Foreskin keratinocyte (primary cell): ENCODE measurements at places on chromosomes 7 and 10.

DNA sequence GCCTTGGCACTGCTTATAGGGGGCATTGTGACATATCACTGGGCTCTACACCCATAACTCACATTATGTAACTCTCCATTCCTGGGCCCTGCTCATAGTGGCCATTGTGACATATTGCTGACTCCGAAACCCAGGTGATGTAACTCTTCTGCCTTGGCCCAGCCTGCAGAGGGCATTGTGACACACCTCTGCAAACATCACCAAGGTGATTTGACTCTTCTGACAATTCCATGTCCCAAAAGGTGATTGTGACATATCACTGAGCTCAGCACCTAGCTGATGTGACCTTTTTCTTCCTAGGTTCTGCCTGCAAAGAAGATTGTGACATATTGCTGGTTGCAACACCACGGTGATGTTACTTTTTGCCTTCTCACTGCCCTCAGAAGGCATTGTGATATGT, 36.5 kb upstream of the ZNF680 start:
- no peak for DNase-seq

GRCh38 chr10:92274071-92274470, 16.8 kb downstream of the CPEB3 start:
- no peak for DNase-seq

DNA sequence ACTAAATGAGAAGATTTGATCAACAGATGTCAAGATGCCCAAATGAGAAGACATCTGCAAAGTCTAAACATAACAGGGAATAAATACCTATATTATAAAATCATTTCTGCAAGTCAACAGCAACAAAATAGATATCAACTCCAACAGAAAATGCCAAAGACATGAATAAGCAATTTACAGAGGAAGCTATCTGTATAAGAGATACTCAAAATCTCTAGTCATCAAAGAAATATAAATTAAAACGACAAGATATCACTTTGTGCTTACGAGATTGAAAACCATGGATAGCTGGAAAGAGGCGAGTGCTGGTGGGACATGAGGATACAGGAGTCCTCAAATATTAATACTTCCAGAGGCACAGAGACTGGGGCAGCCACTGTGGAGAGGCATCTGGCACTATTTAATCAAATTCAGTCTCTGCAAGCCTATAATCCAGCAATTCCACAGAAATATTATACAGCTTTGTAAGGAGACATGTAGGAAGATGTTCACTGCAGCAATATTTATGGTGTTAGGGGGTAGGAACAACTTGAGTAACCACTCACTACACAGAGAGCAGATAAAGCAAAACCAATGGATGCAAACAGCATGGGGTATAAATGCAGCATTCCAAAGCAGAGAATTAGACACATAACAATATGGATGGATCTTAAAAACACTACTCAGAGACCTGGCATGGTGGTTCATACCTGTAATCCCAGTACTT, 4.8 kb downstream of the DNMBP start:
- DNase-seq: no peak

DNA sequence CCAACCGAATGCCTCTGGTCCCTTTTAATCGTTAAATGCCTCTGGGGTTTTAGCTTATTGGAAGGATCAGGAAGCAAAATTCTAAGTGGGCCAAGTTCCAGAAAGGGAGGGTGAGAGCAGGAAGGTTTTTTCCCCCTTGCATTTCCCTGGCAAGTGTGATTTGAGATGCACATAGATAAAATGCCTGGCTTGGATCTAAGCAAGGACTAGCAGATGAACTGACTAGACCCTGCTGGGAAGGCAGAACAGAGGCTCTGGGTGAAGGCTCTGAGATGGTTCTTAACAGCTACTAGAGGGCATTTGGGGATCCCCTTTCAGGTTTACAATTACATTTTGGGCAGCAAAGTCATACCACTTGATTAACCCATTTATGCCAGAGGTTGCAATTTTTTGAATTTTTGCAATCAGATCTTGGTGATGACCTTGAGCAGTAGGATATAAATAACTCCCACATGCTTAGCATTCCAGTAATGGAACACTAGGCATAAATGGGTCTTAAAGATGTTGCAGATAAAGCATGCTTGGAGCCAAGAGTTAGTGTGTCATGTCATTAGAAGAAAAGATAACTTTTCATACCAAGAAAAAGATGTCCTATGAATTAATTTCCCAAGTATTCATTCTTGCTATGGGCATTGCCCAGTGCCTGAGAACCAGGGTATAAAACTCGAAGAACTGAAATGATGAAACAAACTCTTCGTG, 205.9 kb downstream of the SEC23IP start:
- DNase-seq: no peak

- DNase-seq: no peak
These were observed 10.1 kb upstream of the DMBT1 start for GRCh38 chr10:122550427-122550826.

GRCh38 chr10:63415640-63416244, 50.0 kb downstream of the JMJD1C start:
- no peak for DNase-seq

GRCh38 chr7:101173752-101174244, 6.3 kb downstream of the NAT16 start:
- no peak for DNase-seq

- DNase-seq: no peak
These were observed 68.8 kb downstream of the NRP1 start for GRCh38 chr10:33265621-33266020.

GRCh38 chr7:124752310-124752709, 13.3 kb downstream of the GPR37 start:
- DNase-seq: peak; percentile 35

GRCh38 chr7:133367561-133367960, 114.7 kb downstream of the EXOC4 start:
- no peak for DNase-seq

- DNase-seq: no peak
These were observed 345.3 kb downstream of the CXCL12 start for GRCh38 chr10:44039599-44039998.

DNA sequence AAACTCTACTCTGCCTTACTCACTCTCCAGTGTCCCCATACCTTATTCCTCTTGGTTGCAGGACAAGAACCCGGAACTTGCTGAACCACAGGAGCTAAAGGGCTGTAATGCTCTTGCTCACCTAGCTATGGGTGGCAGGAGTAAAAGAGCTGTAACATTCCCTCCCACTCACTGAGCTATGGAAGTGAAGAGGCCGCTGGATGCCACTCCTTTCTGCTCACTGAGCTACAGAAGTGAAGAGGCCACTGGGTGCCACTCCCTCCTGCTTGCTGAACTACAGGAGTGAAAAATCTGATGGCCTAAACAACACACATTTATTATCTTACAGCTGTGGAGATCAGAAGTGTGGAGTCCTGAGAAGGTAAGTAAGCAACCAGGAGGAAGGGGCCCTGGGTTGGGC, 17.5 kb downstream of the MRPS24 start:
- DNase-seq: no peak

DNA sequence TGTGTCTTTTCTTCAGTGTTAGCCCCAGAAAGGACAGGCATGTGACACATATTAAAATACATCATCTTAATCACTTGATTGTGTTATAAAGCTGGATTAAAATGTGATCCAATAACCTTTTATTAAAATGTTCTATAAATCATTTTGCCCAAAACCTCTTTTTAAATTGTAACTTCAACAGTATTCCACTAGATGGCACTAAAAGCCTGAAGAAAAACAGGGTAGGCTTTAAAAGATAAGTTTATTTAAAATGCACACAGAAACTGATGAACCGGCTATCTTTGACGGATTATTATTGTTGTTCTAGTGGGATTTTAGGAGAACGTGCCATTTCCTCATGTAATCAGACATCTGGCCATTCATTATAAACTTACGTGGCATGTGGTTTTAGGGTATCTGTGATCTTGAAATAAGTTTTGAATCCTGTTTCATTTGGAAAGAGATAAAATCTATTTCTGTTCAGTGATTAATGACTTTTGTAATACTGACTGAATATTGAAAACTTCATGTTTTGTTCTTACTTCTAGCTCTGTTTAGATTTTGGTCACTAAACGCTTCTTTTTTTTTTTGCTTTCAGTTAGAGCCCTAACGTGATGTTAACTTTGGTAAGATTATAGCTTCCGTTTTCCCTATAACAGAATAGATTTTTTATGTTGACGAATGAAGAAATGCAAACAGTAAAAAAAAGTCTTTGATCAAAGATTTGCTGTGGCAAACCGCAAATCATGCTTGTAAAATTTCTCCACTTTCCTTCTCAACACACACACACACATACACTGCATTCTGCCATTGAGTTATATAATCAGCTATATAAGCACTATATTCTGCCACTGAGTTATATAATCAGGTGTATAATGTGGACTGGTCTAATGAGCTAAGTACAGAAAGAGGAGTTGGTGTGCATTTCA, 13.6 kb downstream of the VPS50 start:
- DNase-seq: no peak

DNA sequence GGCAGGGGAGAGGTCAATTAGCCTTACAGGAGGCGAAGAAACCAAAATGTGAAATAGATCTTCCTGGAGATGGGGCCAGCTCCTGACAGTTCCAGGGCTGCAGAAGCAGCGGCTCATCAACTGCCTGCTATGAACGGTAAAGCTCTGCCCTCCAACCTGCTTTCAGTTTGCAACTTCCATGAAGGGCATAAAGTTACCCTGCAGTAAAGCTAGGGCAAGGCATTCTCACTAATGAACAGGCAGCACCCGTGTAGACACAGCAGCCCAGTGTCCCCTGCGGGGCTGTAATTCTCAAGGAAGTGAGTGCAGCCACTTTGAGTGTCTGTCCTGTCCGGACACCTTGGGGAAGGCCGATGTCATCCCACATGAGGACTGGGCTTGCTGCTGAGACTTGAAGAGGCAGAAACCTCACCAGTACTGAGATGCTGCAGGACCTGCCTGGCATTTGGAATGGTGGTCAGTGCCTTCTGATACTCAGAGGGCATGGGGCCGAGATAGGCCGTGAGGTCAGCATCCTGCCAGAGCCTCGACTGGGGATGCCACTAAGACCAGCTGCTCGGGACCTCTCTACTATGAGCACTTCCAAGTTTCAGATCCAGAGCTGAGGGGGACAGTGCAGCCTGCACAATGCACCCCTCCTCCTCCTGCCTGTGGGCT, 26.1 kb upstream of the C10orf53 start:
- no peak for DNase-seq

GRCh38 chr7:36611703-36612102, 112.6 kb downstream of the AOAH start:
- DNase-seq: no peak

- DNase-seq: no peak
These were observed 7.8 kb downstream of the WNT16 start for GRCh38 chr7:121336579-121336978.

DNA sequence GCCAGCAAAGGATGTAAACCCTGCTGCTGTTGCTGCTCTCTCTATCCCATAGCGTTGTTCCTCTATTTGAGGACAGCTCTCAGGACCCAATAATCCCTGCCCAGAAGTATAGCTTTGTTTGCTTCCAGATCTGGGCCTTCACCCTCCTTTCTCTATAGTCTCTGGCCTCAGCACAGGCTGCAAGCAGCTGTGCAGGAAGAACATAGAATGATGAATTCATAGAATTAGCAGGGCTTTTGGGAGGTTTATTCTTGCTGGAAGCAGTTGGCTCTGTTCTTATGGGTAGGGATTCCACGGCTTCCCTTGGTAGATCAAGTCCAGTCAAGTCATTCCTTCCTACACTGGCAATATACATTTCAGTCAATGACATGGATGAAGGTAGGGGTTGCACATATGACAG, 354.7 kb downstream of the HPSE2 start:
- no peak for DNase-seq

DNA sequence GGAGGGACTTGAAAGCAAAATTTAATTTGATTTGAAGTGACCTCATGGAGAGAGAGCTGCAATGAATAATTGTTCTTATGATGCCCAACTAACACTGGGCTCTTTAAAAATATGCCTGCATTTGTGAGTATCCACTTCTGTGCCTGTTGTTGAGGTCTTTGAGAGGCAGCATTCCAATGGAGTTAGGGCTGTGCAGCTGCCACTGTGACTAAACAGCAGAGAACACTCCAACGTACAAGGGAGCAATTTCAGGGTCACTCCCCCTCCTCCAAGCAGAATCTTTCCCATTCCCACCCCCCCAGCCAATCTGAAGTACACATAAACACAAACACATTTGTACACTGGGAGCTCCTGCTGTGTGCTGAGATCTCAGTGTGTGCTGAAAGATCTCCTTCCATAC, 28.0 kb upstream of the GSAP start:
- peak; percentile 43 for DNase-seq

DNA sequence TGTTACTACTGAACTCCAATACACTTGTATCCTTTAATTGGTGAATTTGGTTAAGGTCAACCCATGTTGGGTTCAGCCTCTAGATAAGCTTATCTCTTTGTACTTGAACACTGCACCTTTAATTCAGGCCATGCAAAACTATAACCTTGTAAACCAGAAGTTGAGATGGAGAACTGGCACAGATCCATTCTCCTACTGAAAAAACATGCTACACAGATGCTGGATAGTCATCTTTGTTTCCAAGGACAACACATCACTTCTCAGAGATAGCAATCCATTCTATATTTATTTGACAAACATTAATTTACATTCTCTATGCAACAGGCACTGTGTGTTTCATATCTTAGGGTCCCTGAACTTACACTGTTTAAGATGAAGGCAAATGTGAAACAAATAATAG, 2.9 kb upstream of the CDK14 start:
- DNase-seq: no peak

GRCh38 chr7:10908600-10908999, 65.1 kb upstream of the PHF14 start:
- DNase-seq: no peak

- DNase-seq: no peak
These were observed 7.0 kb downstream of the NFKB2 start for GRCh38 chr10:102402512-102402896.

GRCh38 chr10:13349463-13350274, 1.6 kb upstream of the SEPHS1 start:
- no peak for DNase-seq

DNA sequence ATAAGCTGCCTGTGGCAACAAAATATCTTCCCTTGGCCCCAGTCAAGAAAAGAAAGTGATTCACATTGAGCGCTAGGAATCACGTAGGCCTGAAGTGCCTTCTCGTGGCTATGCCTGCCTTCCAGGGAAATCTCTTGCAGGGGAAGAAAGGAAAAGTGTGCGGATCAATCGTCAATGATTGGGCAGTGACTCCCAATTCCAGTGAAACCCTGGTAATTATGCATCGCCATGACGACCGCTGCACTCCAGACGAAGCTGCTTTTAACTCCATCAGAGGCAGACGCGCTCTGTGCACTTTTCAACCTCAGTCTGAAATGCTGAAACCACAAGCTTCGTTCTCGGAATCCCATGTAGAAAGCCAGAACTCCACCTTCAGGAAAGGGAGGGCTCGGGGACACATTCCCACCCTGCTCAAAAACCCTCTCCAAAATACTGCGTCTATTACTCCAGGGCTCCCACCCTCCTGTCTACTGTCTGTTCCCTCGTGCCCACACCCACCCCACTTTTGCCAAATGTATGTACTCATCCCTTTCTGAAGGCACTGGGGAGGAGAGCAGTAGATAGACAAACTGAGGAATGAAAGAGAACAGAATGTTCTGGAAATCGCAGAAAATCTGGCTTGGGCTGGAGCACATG, 24.2 kb upstream of the PRKAG2 start:
- no peak for DNase-seq
